DND-41 (cell line): ENCODE measurements at places on chromosomes 12 and 14.

DNA sequence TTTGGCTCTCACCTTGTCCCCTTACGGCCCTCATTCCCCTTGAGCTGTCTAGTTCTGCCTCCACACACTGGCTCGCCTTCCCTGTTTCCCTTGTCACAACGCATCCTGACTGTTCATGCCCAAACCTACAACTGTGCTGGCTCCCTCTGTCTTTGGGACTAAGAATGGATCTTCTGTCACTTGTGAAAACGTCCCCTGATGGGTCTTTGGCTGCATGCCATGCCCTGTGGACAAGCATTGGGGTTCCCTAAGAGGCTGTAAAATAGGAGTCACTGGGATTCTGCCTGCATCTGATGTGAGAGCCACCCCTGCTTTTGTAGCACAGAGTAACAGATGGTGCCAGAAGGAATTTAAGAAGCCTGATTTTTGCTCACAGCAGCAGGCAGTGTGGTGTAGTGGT lies 285.3 kb upstream of the CRY1 start:
- no peak for DNase-seq

- peak; percentile 65 for DNase-seq
These were observed 39.4 kb downstream of the SH2B3 start for GRCh38 chr12:111444925-111445725.

- DNase-seq, result peak; percentile 50
These were observed 2.2 kb upstream of the PTGDR start for GRCh38 chr14:52265253-52265652.

DNA sequence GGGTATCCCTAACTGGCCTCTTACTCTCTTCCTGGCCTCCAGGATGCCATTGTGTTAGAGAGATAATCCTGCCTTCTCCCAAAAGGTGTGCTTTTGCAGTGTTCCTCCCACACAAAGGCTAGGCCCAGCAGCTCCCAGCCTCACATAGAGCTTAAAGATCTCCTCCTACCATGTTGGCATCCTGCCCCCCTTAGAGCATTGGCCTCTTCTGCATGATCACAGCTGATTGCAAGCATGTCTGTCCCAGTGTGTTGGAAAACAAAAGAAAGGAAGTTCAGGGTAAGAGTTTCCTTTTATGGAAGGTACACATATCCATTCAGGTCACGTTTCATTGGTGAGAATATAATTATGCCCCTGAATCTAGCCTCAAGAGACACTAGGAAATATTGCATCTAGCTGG lies 405.4 kb downstream of the TMTC2 start:
- no peak for DNase-seq

GRCh38 chr14:55964091-55964490 lies 154.1 kb upstream of the PELI2 start:
- no peak for DNase-seq

DNA sequence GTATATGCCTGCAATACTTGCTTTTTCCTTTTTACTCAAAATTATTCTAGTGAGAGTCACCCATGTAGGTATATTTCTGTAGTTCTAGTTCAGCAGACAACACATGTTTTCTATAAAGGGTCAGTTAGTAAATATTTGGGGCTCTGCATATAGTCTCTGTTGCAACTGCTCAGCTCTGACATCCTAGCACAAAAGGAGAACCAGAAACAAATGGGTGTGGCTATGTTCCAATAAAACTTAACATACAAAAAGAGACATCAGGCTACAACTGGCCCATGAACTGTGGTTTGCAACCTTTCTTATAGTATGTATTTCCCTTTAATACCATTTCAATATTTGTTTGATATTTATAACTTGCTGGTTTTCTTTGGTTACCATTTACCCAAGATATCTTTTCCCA lies 11.9 kb downstream of the NT5DC3 start:
- no peak for DNase-seq

- no peak for DNase-seq
These were observed 211.9 kb upstream of the BMP4 start for GRCh38 chr14:54168489-54168888.

GRCh38 chr12:7712841-7713442 lies 1.7 kb downstream of the DPPA3 start:
- no peak for DNase-seq

DNA sequence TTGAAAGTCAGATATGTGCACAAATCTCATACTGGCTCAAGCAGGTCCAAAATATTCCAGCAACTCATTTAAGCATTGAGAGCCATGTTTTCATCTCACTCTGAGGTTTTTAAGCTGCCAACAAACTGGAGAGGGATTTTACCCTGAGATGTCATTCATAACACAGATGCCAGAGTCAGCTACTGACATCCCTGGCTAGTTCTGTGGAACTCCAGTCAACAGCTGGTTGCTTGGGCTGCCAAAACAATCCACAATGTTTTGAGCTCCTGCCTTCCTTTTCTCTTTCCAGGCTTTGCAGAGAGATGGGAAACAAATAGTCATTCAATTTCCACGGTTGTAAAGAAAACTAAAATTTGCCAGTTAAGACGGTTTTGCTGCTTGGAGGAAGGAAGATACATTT lies 621.2 kb upstream of the FBXO33 start:
- DNase-seq, result no peak

- DNase-seq, result no peak
These were observed 22.4 kb upstream of the ANKLE2 start for GRCh38 chr12:132783917-132784531.

- DNase-seq, result no peak
These were observed 63.7 kb downstream of the R3HDM2 start for GRCh38 chr12:57367121-57367520.

GRCh38 chr12:4648501-4649357 lies at the start of the genes AKAP3 and NDUFA9:
AKAP3 (minus strand) TSS chr12:4649051; CDS start chr12:4638196, 10,855 bp downstream.
NDUFA9 (plus strand) TSS chr12:4649114; CDS start chr12:4649127, 13 bp downstream.
- peak; percentile 86 for DNase-seq

DNA sequence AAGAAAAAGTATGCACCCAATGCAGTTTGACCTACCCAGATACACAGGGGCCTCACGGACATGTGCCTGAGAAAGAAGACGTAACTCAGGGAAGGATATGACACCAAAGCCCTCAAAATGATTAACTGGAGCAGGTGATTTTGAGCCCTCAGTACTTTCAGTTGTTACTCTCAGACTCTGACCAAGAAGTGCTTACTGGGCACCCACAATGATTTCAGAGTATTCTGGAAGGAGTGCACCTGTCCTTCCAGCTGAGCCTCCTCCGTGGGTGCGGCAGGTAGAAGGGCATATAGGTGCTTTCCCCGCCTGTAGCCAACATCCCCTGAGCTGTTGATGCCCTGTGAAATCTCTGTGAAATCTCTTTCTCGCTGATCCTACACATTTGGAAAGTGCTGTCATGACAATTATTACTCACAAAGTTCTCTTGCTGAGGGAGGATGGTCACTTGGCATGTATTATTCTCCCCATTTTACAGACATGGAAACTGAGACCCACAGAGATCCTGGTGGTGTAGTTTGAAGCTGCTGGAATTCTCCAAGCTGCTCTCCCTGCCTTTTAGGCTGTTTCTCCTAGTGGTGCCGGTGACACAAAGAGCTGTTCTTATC lies 154.3 kb upstream of the CCND2 start:
- no peak for DNase-seq
